ENCODE measurements at places on chromosomes 16 and 17.

DNA sequence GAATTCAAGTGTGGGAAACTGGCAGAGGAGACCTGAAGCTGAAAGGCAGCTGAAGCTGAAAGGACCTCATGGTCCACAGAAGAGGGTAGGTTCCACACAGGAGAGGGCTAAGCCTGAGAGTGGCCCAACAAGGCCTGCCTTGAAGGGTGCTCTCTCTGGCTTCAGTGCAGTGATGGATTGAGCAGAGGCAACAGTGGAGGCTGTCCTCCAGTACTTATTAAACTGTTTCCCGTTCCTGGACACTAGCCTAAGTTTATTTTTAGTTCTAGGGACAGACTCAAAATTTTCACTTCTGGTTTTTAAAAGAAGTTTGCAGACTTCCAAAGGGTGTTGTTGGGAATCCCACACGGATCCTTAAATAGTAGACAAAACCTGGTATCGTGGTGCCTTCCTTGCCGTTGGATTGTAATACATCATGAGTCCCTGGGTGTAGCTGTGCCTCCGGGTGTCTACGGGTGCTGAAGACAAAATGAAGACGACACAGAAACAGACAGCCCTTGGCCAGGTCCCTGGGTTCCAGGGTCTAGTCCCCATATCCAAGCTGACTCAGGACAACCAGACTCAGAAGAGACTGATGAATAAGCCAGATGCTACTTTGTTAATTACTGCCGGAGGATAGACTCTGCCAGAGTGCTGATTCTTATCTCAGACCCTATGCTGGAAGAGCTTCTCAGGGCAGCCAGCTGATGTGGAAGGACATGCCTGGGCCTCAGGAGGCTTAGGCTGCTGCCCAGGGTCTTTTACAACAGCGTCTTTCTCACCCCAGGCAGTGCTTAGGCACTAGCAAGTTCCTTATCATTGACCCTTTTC is 7.1 kb upstream of the CMTM4 start:
- peak; percentile 42 for DNase-seq

- DNase-seq: no peak
Measured at GRCh38 chr16:74721716-74722115, 21.1 kb upstream of the MLKL start.

DNA sequence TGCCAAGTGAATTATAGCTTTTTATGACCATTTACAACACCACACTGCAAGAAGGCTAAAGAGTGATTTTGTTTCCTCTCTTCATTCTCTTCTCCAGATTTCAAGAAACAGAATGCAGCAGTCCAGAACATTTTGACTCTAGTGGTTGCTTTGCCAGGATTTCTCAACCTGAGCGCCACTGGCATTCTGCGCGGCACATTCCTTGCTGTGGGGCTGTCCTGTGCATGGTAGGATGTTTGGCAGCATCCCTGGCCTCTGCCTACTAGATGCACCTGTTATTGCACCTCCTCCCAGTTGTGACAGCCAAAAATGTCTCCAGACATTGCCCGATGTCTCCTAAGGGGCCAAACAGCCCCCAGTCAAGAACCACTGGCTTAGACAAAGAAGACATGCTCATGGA is 25.7 kb upstream of the SLC39A11 start:
- no peak for DNase-seq

DNA sequence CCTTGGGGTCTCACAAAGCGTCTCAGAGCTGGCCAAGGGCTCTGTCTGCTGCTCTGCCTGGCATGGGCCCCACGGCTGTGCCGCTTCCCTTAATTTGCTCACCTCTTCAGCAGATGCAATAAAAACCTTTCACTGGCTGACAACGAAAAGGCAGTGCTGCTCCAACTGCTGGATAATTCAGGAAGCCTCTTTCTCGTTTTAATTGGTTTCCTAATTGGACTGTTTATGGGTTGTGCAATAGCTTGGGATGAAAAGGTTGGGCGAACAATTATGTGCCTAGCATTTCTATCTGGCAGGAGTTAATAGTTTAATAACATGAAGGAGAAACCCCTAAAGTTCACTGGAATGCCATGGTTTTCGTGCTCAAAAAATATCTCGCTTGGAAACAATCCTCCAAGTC is 234.1 kb upstream of the IRX5 start:
- no peak for DNase-seq

- no peak for DNase-seq
Measured at GRCh38 chr17:45942284-45942683, 47.9 kb downstream of the MAPT start.

- no peak for DNase-seq
Measured at GRCh38 chr17:76558198-76559095, 18.6 kb downstream of the PRCD start.

- peak; percentile 55 for DNase-seq
Measured at GRCh38 chr17:44557651-44558285, 484 bp downstream of the FZD2 start.

GRCh38 chr17:69997332-69997731 is 77.7 kb upstream of the KCNJ16 start:
- DNase-seq: peak; percentile 51

GRCh38 chr17:63699638-63700527 is at the start of gene LIMD2:
LIMD2 (minus strand) TSS chr17:63700125; CDS start chr17:63699298, 827 bp downstream.
- no peak for DNase-seq

DNA sequence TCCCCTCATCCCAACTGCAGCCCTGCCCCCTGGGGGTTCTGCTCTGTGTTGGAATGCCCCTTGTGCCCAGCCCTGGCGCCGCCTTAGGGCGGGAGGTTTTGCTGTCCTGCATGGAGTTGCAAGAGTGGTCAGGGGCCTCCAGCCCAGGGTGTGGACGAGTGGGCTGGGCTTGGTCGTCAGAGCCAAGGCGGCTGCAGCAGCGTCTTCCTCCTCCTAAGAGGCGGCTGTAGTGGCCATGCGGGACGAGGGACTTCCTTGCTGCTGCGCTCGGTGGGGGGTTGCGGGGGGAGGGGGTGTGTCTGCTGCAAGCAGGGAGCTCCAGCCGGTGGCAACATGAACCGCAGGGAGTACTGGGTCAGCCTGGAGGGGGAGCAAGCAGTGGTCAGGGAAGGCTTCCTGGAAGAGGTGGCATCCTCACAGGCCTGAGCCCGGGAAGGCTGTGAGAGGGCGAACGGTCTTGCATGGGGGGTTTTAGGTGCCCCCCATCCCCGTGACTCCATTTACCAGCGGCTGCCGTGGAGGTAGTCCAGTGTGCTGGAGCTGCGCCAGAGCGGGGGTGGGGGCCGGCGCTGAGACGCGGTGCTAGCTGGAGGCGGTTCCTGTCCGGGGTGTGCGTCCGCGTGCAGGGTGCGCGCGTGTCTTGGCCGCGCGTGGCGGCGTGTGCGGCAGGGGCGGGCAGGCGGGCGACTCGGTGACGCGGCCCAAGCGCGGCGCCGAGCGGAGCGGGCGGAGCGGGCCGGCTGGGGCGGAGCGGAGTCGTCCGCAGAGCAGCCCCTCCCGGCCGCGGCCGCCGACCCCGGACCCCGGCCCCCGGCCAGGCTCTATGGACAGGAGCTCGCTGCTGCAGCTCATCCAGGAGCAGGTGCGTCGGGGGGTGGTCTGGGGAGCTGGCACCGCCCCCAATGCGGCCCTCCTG is at the start of gene RHBDL1:
Gene RHBDL1 (plus strand): TSS at position 704 of the 916 bp plus-strand sequence. CDS start 120 bp downstream, at position 824.
- peak; percentile 55 for DNase-seq

DNA sequence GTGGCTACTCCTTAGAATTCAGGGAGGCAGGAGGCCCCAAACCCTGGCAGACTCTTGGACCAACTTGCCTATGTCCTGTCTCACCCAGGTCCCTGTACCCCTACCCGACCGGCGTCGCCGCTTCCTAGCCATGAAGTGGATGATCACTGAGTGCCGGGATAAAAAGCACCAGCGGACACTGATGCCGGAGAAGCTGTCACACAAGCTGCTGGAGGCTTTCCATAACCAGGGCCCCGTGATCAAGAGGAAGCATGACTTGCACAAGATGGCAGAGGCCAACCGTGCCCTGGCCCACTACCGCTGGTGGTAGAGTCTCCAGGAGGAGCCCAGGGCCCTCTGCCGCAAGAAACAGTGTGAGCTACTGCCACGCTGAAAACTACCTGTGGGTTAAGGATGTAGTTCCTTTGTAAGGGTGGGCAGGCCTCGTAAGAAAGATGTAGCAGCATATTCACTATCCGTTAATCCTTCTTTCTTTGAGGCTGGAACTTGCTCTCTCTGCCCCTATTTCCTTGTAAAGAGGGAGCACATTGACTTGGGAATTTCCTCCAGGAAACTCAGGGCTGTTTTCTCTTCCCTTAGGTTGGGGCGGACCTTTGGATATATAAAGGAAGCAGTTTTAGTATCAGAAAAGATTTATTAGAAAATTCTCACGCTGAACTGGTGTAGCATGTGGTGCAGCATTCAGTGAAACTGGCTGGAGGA is 4.1 kb downstream of the MRPS7 start:
- DNase-seq: no peak

GRCh38 chr16:58212824-58213655 is 15.1 kb upstream of the CSNK2A2 start:
- no peak for DNase-seq

DNA sequence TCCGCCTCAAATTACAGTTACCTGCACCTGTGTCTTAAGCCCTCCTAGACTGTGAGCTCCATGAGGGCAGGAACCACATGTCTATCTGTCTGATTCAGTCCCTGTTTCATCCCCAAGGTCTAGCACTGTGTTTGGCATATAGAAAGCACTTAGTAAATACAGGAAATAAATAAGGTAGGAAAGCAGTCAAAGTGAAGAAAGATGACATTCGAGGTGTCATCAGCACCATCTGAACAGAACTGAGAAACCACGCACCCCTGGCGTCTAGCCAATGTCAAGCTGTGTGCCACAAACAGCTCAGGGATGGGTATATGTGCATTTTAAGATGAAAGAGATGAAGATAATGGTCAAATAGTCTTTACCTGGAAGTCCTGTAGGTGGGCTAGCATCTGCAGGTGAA is 79.6 kb upstream of the ATP2A3 start:
- DNase-seq: no peak

DNA sequence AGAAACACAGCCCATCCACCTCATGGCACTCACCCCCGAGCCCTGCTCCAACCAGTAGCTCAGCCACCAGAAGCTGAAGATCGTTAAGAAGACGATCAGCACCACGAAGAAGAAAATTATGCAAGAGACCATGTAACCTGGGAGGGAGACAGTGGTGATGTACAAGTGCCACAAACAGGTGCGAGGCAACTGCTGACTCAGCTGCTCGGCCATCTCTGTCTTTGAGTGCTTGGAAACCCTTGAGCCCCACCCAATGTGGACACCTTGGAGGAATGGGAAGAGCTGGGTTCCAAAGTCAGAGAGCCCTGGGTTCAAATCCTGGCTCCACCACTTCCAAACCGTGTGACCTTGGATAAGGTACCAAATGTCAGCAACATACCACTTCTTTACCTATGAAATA is 38.1 kb upstream of the ABCC12 start:
- no peak for DNase-seq

- peak; percentile 85 for DNase-seq
Measured at GRCh38 chr16:30096105-30096861, at the start of gene YPEL3. YPEL3 (minus strand) TSS chr16:30096213; CDS start chr16:30095482, 731 bp downstream.

GRCh38 chr17:76085731-76086366 is 6.9 kb downstream of the ZACN start:
- DNase-seq: no peak

- no peak for DNase-seq
Measured at GRCh38 chr16:24846548-24847357, 990 bp downstream of the SLC5A11 start.

GRCh38 chr17:75635610-75636202 is 2.5 kb downstream of the SMIM5 start:
- peak; percentile 43 for DNase-seq

DNA sequence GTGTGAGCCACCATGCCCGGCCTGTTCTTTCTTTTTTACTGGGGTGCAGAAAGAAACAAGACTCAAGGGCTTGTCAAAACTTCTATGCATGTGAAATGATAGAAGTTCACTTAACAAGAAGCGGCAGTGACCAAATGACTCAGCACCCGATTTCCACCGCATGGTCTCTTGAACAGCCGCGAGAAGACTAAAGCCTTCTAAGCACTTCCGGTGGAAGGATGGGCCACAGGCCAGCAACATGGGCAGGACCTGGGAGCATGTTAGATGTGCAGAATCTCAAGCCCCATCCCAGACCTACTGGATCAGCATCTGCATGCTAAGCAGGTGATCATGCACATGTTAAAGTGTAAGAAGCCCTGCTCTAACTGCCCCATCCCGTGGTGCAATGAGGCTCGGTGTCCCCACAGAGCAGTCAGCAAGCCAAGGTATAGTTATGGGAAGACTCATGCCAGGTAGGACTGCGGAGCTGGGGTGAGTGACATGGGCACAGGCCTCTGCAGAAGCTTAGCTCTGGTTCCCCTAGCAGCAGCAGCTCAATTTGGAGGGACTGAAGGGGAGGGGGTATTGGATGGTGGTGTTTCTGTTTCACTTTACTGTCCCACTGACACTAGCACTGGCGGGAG is 88.5 kb upstream of the HNF1B start:
- no peak for DNase-seq

DNA sequence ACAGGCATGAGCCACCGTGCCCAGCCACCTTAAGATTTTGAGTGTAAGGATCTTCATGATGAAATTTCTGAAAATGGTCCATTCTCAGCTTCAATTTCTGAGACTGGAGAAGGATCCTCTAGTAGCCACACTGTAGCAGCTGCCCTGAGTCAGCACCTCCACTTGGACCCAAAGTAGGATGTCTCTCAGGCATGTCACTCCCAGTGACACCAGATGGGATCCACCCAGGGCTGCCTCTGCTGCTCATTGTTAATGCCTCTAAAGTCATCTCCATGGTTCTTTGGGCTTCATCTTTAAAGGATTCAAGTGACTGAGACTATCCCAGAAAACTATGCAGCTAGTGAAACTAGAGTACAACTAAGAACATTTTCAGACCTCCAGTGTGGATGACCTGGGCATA is 7.9 kb downstream of the PLD6 start:
- DNase-seq: no peak

DNA sequence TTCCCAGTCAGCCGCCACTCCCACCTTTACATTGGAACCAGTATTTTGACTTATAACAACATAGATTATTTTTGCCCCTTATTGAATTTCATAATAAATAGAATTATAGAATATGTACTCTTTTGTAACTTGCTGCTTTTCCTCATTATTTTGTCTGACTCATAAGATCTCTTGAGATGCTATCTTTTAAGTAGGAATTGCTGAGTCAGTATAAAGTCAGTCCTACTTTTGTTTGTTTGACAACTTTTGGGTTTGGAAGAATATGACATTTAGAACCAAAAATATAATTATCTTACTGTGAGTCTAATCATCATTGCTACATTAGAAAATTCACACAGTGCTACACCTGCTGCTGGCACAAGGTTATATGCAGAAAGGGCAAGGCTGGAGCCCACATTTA is 69.7 kb downstream of the STXBP4 start:
- DNase-seq: peak; percentile 25

DNA sequence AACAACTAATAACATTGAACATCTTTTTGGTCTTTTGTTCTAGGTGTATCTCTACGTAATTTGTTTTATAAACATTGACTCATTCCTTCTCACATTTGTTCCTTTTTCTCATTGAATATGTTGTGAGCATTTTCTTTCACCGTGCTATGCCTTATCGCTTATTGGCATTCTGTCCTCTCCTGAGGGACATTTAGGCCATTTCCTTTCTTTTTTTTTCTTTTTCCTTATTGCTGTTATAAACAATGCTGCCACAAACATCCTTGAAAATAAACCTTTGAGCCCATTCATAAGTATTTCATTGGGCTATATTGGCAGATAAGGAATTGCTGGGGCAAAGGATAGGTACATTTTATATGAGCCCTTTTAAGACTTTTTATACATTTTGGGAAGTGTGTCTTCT is 32.4 kb downstream of the WSCD1 start:
- no peak for DNase-seq

- DNase-seq: no peak
Measured at GRCh38 chr17:71941920-71942319, 178.9 kb upstream of the SOX9 start.

GRCh38 chr17:14688134-14688533 is 387.3 kb downstream of the HS3ST3B1 start:
- no peak for DNase-seq
